ENCODE measurements at places on chromosomes 12 and 14. TPM values are rescaled to one million over a fixed set of nuclear protein-coding genes. Genes with fewer than 3 reads are reported as not detected.

GRCh38 chr14:65846196-65846868, 433.8 kb downstream of the FUT8 start:
- DNase-seq = no peak

Gene APPL2
- 57.4 TPM for total RNA-seq

DNA sequence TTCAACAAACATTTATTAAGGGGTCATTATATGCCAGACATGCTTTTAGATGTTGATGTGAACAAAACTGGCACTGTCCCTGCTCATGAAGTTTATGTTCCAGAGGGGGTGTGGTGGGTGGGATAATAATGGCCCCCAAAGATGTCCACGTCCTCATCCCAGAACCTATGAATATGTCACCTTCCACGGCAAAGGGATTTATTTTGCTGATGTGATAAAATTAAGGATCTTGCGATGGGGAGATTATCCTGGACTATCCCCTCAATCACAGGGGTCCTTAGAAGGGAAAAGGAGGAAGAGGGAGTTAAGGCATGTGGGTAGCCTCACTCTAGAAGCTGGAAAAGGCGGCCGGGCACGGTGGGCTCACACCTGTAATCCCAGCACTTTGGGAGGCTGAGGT, 1.7 kb upstream of the SLC48A1 start:
- no peak for DNase-seq

Gene DTX3
- 8.0 TPM for total RNA-seq

GRCh38 chr14:69298131-69299071, 38.4 kb downstream of the GALNT16 start:
- DNase-seq = no peak

Gene RTRAF
- total RNA-seq = 101 TPM

DNA sequence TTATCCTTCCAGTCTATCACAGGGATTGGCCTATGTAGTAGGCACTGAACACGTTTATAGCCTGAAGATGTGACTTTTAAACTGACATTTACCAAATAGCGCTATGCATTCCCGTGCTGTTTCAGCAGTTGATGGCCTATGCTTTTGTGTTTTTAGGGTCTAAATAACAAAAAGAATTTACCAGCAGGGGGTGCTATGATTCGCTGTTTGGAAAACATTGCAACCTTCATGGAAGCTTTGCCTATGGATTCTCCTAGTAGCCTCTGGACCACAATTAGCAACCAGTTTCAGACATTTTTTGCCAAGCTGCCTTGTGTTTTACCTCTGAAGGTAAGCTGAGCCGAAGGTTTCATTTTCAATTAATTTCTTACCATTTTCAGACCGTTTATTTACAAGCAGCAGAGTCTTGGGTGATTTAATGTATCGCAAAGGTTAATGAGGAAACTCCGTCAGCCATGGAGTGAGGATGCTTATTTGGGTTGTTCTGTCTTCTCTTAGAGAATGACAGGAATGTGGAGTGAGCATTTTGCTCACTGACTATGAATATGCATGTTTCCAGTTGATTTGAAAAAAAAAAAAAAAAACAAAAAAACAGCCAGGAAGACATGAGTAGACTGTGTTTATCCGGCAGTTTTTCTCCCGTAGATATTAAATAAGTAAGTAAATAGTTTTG, 133.1 kb downstream of the PRIMA1 start:
- DNase-seq = peak; percentile 15

- DNase-seq = no peak
Measured at GRCh38 chr12:116321913-116322312, 44.4 kb upstream of the MED13L start.

DNA sequence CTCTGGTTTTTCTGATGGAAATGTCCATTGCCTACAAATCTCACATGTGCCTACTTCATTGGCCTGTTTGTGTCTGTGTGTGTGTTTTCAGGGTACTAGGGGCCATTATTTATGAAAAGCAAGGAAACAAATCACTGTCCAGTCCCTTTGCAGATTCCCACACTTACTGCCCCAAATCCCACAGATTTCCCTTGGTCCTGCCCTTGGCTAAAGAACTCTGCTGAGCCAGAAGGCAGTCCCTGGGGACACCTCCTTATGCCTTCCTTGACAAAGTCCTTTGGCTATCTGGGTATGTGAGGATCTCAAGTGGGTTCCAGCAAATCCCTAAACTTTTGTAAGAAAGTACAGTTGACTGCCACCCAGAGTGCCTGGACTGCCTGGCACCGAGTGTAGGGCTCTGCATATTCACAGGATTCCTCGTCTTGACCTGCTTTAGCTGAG, 388.1 kb downstream of the BCAT1 start:
- no peak for DNase-seq

GRCh38 chr14:33682760-33683159, 268.1 kb downstream of the EGLN3 start:
- no peak for DNase-seq

- no peak for DNase-seq
Measured at GRCh38 chr12:130115646-130116045, 46.6 kb upstream of the FZD10 start.

GRCh38 chr12:27711967-27712366, 1.3 kb downstream of the MRPS35 start:
- DNase-seq = no peak

GRCh38 chr14:90296641-90297040, 35.1 kb downstream of the NRDE2 start:
- DNase-seq = no peak

DNA sequence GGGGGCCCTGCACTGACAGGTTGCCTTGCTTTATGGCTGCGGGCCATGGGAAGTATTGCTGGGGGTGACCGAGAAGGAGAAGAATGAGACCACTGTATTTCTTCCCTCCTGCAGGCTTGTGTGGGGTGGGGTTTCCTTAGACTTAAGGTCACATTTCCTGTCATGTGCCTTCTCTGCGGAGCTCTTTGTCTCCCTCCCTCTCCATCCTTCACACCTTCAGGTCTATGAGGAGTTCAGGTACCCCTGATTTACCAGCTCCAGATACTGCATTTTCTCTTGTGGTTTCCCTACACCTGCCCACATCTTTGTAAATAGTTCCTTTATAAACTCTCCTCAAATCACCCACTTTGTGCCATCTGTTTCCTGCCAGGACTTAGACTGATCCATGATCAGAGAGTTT, 3.6 kb downstream of the FNTB start:
- no peak for DNase-seq

Gene SLC38A1
- total RNA-seq = 105 TPM

DNA sequence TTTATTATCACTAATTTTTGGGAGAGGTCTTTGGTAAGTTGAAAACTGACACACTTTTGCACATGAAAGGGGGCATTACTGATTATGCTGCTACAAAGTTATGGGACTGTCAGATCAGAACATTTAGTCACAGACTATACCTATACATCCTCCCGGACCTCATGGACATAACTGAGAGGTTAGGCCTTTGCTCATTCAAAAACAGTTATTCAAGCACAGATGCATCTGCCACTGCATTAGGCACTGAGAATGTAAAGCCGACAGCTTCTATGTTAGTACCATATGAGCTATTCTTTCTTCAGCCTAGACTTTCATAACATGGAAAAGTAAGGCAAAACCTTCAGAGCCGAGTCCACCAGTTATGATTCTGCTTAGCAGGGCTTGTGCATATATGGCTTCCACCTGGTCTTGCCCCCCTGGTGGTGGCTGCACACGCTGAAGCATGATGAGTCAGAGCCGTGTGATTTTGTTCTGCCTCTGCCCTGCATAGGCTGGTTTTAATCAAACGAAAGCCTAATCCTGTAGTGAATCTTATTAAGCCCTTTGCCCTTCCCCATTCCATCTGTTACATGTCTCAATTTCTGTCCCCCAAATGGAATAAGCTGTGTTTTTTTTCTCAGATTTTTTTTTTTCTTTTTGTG, 21.8 kb upstream of the RNU6-8 start:
- no peak for DNase-seq

Gene TCL1A
- not detected for total RNA-seq

Gene SMIM41
- not detected for total RNA-seq

Gene E2F7
- 20.5 TPM for total RNA-seq

DNA sequence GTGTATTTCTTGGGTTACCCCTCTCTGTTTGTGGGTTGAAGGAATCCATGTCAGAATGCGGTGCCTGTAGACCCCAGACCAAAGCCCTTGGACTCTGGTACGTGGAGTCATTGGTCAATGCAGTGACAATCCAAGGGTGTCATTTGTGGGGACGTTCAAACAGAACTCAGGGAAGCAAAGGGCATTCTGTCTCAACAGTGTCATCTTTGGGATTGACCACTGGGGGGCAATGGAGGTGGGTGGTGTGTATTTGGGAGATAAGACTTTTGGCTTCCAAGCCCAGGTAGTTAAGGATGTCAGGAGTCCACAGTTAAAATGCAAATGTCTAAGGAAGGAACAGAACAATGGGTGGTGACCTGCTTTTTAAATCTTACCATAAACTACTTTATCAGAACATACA, 54.6 kb upstream of the CCDC175 start:
- DNase-seq = no peak

- no peak for DNase-seq
Measured at GRCh38 chr12:105504286-105504685, 173.8 kb downstream of the C12orf75 start.

Gene MFAP5
- 0.75 TPM for total RNA-seq

Gene HRK
- not detected for total RNA-seq

GRCh38 chr14:75366963-75367362, 60.9 kb upstream of the JDP2 start:
- no peak for DNase-seq

DNA sequence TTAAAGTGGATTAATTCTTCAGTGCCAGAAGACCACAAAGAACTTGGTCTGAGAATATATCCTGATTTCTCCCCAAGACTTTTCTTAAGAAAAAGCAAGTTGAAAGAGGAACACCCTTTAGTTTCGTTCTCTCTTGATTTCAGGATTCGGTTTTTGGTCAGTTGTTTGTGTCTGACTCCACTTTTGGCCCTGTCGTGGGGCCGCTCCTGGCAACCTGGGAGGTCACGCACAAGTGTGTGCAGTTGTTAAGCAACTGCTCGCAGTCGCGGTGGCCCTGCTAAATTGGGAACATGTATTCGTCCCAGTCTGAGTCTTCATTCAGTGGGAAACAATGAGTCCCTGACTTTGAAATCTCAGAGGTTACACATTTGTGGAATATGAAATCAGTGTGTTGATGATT, 68.7 kb downstream of the RGS6 start:
- DNase-seq = no peak

Gene TOMM20L
- not detected for total RNA-seq

GRCh38 chr14:36665887-36666415, 4.3 kb downstream of the PAX9 start:
- DNase-seq = no peak

GRCh38 chr14:33776871-33777270, 174.0 kb downstream of the EGLN3 start:
- no peak for DNase-seq
